ENCODE measurements at places on chromosomes 2 and 18.

DNA sequence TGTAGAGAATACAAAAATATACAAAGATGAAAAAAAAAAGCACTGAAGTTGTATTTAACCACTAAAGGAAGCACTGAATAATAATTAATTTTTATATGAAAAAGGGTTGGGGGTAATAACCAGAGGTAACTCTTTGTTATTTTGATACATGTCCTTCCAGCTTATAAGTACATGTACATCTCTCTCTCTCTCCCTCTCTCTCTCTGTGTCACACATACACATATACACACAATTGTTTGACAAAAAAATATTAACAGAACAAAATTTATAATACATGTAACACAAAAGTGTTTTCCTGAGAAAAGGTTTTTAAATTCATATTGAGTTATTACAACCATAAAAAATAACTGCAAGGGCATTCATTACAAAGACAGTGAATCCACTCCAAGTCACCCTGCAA lies 4.6 kb downstream of the WIPF1 start:
- ATAC-seq, result no peak

GRCh38 chr2:210268281-210268680 lies 43.0 kb upstream of the ACADL start:
- no peak for ATAC-seq

DNA sequence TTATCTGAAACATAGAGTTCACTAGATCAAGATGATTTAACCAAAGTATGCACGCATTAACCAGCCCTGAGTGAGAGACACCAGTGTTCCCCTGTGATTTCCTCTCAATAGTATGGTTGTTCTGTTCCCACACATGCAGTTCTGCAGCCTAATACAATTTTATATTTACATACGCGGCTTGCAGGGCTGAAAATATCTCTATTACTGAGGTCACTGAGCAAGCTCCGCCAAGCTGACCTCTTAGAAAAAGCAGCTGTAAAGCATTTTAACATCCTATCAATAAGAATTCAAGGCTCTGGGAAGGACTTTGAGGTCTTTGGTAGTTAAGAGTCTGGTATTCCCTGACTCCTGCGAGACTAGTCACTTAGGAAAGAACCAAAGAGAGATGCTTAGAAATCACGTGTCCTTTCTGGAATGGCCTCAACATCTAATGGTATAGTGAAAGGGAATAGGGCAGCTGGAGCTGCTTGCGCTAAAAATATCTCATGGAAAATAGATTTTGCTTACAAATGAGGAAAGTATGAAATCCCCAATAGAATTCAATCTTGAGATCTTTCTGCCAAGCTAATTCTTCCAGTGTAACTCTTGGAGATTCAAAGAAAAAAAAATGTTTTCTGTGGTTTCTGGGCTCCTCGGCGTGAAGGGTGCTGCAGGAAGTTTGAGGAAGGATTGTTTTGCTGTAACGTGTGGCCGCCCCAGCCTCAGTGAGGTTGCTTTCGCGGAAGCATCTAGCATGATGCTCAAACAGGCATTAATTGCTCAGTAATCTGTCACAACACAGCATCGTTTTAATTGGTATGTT lies 59.2 kb downstream of the DOCK10 start:
- ATAC-seq, result no peak

GRCh38 chr2:172195836-172196376 lies 93.2 kb upstream of the DLX2 start:
- peak; percentile 94 for ATAC-seq

DNA sequence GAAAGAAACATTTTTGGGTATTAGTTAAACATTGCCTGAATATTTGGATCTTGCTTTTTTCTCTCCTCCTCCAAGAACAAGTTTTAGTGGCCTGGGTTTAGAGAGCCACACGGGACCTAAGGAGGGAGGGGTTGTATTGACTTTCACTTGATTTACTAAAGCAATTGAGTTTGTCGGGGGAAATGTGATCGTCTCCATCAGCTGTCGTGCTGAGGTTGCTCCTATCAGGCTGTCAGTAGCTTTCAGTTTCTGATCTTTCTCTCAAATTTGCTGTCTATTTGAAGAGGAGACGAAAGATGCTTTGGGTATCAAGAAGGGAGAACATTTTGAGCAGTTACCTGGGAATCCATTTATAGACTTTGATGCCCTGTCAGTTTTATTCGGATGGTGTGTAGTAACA lies 106.0 kb downstream of the SETBP1 start:
- no peak for ATAC-seq

- ATAC-seq, result no peak
Measured at GRCh38 chr2:120894966-120895365, 159.3 kb downstream of the GLI2 start.

GRCh38 chr18:33682436-33682835 lies 104.4 kb downstream of the ASXL3 start:
- ATAC-seq, result no peak

DNA sequence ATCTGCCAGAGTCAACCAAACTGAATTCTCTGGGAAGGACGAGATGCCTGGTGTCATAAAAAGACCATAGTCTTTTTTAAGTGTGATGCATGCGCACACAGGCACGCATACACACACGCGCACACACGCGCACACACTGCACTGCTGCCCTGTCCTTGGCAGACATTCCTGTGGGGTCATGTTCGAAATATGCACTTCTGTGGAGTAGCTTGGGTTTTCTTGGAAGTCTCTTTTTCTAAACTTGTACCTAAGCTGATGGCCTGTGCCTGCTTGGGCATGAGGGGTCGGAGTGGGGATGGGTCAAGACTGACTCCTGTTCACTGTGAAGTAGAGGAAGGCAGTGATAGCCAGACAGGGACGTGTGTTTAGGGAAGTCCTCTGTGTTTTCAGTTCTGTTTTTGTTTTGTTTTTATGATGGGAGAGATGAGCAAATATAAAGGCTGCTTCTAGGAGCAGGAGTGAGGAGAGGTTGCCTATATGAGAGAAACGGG lies 4.0 kb upstream of the RMC1 start:
- ATAC-seq, result no peak

GRCh38 chr18:26710470-26711096 lies 154.9 kb downstream of the AQP4 start:
- ATAC-seq, result no peak

DNA sequence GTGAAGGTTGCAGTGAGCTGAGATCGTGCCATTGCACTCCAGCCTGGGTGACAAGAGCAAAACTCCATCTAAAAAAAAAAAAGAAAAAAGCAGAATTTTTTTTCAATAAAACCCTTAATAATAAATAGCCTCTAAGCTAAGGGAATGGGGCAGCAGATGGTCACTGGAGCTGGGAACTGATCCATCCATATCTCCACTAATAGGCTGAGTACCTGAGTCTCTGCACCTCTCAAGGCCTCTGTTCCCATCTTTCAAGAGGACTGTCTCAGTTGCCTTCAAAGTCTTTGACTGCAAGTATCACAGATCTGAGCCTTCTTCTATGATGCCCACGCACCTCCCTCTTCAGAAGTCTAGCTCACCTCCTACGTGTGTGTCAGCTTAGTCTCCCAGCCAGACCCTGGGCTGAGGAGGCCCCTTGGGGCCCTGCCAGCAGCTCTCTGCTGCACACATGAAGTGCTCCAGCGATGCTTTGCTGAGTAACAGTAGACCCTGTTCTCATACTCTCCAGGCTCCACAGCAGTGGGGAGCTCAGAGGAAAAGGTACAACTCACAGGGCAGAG lies 32.9 kb downstream of the ST8SIA5 start:
- no peak for ATAC-seq

- ATAC-seq, result no peak
Measured at GRCh38 chr2:32061973-32062861, 1.1 kb upstream of the SPAST start.

- no peak for ATAC-seq
Measured at GRCh38 chr2:240628808-240629618, 3.7 kb downstream of the GPR35 start.

DNA sequence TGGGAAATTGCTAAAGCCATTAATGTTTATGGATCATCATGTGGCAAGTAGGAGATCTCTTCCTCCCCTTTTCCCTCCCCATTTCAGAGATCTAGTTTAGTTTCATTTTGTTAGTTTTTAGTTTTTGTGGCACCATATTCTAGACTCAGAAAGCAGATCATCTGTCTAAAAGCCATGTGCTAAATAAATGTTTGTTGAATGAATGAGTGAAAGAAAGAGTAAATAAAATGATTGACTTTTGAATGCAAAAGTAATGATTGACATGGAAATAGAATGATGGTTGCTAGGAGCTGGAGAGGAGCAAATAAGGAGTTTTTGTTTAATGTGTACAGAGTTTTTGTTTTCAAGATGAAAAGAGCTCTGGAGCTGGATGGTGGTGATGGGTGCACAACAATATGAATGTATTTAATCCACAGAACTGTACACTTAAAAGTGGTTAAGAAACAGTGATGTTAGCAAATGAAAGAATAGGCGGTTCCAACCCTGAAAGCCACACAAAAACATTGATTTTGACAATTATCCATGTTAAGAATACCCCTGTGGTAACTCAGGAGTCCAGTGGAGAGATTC lies 23.6 kb downstream of the TMEM178A start:
- ATAC-seq, result no peak

DNA sequence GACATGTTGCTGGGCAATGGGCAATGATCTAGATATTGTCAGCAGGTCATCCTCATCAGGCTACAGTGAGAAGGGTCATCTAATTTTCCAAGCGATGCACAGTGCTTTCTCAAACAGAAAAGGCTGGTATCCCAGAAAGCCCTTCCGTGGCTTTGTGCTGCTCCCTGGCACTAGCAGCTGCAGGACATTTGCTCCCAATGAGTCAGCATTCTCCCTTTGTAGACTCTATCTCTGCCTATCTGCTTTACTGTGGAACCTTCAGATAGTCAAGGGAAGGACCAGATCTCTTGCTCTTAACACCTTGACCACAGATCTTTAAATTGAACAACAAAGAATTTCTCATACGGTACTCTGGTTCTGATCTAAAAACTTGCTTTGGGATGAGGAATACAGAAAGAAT lies 101.4 kb downstream of the CDH2 start:
- ATAC-seq, result no peak

DNA sequence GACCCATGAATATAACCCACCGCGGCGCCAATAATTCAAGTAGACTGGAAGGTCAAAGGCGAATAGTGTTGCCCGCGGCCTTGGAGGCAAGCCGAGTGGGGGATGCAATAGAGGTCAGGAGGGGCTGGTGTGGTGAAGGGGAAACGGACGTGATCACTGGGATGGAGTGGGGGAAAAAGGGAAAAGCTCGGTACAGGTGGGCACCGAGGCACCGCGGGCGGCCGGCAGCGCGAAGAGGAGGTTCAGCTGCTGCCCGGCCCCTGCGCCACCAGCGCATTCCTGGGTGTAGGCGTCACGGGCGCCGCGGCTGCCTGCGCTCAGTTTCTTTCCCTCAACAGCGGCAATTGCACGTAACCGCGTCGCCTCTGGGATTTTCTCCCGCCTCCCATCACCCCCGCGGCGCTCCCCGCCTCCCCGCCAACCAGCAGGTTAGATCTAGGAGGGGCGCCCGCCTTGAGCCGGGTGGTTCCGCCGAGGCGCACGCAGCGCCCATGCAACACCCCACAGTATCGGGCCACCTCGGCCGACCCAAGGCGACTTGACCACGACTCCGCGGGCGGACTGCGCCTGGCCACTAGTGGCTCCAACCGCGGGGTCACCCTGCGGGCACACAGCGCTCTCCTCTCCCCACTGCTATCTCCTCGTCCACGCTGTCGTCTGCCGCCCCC lies 1.5 kb downstream of the RND3 start:
- ATAC-seq, result peak; percentile 67

DNA sequence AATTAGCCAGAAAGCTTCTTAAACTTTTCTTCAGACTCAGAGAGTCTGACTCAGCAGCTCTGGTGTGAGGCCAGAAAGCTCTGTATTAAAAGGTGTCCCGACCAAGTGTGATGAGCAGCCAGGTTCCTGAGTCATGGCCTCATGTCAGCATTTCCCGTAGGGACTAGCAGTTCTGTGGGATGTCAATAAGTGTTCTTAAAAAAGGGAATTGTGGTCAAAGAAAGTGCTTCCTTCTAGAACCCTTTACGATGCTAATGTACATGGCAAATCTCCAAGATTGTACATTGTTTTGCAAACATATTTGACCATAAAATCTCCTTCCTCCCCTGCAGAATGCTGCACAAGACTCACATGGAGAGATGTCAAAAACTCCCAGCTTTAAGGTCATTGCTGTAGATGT lies 80.1 kb downstream of the PLA2R1 start:
- peak; percentile 93 for ATAC-seq

DNA sequence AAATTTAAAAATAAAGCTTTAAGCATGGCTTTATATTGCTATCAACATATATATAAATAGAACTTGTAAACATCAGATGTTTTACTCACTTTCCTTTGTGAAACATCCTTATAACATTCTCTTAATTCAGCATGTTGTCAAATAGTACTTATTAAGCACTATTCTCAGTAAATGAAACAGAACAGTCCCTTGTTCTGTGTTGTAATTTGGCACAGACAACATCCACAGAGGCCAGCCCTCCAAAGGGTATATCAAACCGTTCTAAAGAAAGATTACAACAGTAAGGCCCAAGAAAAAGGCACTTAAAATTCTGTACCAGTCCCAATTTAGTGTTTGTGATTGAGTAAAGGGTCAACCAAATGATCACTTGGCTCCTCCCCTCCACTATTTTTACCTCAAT lies 46.0 kb downstream of the GAREM1 start:
- no peak for ATAC-seq

GRCh38 chr2:239393388-239393940 lies 7.4 kb downstream of the HDAC4 start:
- no peak for ATAC-seq

DNA sequence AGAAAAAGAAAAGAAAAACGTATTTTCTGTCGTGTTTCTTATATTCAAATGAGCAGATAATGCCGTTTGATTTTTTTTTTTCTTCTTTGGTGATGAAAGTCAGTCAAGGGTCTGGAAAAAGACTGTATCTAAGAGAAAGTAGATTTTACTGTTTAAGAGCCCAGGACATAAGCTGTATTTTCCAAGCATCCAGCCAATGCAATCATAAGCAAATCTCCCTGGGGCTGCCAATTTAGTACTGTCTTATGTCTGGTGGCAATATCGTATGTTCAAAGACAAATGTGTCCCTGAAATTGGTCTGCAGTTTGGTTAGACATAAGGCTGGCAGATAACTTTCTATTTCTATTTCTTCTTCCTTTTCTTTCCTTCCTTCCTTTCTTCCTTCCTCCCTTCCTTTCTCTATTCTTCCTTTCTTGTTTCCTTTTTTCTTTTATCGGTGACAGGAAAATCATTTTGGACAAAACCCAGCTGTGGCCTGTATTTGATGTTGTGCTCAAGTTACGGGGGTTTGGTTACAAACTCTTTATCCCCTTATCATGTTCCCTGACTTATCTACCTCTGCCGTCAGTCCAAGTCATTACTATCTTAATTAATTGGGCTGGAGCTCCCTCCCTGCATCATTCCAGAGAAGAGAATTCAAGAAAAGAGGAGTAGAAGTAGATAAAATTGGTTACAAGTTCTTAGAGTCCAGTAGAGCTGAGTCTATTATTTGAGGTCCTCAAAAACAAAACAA lies 683.4 kb upstream of the FSHR start:
- ATAC-seq, result no peak

Data from esophagus mucosa (tissue), 1 donor.